Smooth muscle cell of the brain vasculature (primary cell): ENCODE measurements at places on chromosomes 4 and X.

DNA sequence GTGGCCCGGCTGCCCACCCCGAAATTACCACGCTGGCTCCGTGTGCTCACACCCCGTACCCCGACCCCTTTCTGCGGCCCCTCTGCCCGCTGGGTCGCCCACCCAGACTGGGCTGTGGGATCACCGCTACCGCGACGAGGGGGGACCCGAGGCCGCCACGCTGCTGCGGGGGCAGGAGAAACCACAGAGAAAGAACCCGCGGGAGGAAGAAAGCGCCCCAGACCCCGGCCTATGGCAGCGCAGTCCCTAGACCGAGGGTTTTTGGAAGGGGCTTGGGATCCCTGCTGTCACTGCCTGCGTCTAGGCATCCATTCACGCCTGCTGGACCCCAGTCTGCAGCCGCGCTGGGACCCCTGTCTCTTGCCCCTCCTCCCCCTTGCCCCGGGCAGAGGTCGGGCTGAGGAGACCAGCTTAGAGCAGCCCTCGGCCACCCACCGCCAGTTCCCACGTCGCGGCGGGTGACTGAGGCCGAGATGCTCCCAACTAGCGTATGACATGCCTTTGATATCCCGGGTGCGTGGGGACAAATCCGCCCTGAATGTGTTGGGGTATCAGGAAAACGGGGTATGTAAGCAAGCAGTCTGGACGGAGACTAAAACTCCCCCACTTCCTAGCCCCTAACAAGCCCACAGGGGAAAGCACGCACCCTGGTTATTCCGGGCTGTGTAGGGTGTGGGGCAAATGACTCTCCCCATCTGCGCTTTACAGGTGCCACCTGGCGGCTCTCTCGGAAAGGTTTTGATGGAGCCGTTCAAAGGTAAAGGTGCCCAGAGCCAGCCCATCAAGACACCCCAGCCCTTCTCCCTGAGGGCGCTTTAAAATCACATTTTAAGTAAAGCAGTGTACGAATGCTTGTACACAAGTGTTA, 862 bp upstream of the INPP4B start:
- DNase-seq = no peak

DNA sequence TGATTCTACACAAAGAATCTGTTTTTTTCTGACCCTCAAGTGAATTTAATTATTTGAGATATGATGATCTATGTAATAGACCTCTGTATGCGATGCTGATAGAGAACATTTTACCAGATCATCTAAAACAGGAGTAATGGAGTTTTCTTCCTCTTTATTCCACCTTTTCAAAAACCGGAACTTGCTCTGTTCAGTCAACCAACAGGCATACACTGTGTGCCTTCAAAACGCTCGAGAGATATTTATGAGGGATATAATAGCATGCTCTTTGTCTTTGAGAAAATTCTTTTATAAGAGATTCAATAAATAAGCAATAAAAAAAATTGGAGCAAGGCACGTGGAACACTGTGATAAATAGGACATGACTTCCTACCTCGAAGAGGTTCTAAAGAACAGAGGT, 2.0 kb downstream of the NYX start:
- DNase-seq = no peak

- no peak for DNase-seq
These were observed 333.8 kb downstream of the ANK2 start for GRCh38 chr4:113383111-113383785.

DNA sequence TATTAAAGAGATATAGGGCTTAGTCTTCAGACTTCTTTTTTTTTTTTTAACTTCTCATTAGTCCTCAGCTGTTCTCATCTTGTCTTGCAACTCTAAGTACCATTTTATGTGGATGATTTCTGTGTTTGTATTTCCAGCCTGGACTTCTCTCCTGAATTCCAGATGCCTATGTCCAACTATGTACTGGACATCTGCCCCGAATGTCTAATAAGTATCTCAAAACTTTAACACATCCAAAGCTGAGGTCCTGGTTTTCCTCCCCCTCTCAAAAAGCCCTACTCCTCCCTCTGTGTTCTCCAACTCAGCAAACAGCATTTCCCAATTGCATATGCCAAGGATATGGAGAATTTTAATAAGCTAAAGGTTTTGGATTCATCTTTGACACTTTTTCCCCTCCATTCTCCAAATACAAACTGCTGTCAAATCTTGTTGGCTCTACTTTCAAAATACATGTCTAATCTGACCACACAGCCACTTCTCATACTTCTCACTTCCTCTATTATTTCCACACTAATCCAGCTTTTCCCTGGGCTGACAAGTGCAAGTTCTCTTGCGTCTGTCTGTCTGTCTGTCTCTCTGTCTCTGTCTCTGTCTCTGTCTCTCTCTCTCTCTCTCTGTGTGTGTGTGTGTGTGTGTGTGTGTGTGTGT, 79.8 kb downstream of the CLCN5 start:
- DNase-seq = no peak

- no peak for DNase-seq
These were observed 2.0 kb upstream of the GPR34 start for GRCh38 chrX:41686788-41687187.

DNA sequence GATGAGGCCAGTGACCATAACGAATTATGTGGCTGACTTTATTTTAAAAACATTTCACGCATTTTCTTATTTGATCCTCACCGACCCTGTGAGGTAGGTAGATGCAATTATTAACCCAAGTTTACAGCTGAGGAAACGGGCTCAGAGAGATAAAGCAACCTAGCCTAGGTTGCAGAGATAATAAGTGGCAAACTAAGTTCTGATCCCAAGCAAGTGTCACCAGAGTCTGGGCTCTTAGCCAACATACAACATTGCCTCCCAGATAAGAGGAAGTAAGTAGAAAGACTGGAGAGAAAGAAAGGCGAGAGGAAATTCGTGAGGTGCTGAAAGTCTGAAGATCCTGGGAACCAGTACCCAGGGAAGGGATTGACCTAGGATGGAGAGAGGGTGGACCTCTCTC, 77.4 kb upstream of the GPR50 start:
- no peak for DNase-seq

DNA sequence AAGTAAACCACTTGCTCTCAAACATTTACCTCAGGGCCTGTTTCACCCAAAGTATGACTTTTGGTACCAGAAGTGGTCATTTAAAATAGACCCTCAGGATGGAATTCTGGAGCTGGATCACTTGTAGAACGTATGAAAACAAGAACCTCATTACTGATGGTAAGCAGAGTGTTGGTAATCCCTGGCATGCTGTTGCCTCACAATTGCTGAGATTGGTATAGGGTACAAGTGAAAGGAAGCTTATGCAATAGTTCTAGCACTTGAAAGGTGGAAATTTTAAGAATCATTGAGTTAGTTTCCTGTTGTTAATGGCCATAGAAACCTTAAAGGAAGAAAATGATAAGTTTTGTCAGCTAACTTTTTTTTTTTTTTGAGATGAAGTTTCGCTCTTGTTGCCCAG, 22.3 kb upstream of the THOC2 start:
- DNase-seq = no peak
